ENCODE measurements at places on chromosomes 3 and 15.

DNA sequence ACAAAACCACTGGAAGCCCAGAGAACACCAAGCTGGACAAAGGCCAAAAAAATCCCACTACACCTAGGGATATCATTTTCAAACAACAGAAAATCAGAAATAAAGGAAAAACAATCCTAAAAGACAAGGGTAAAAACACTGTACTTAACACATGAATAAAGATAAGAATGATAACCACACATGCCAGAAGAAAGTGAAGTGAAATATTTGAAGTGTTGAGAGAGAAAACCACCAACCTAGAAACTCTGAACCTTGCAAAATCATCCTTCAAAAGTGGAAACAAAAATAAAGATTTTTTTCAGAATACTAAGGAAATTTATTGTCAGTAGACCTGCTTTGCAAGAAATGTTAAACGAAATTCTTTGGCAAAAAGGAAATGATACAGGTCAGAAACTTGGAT lies 45.1 kb downstream of the KPNA1 start:
- no peak for DNase-seq

- DNase-seq: no peak
Measured at GRCh38 chr3:123741041-123741511, 143.1 kb downstream of the MYLK start.

- no peak for DNase-seq
Measured at GRCh38 chr15:53811530-53811929, 52.1 kb upstream of the WDR72 start.

GRCh38 chr15:95365511-95366107 lies 964.9 kb upstream of the NR2F2 start:
- no peak for DNase-seq

- DNase-seq: peak; percentile 87
Measured at GRCh38 chr3:13657660-13658435, 108.9 kb downstream of the FBLN2 start.
